ENCODE measurements at places on chromosomes 11 and 22.

GRCh38 chr22:17570851-17571631 is 7.7 kb downstream of the SLC25A18 start:
- peak; percentile 17 for DNase-seq

DNA sequence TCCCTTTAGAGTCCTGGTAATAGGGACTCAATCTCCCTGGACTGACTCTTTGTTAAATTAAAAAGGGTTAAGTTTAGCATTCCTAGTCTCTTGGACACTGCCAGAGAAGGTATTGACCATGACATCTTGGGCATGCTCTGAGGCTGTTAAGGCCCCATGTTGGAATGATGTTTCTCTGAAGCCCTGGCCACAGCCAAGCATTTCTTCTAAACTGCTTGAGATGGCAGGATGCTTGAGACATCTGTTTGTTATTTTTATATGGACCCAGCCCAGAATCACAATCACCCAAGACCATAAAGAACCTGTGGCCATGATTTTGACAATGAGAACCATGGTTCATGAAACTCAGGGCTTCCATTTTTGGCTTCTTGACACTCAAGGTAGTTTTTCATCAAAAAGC is 5.5 kb upstream of the ANKK1 start:
- DNase-seq, result no peak

DNA sequence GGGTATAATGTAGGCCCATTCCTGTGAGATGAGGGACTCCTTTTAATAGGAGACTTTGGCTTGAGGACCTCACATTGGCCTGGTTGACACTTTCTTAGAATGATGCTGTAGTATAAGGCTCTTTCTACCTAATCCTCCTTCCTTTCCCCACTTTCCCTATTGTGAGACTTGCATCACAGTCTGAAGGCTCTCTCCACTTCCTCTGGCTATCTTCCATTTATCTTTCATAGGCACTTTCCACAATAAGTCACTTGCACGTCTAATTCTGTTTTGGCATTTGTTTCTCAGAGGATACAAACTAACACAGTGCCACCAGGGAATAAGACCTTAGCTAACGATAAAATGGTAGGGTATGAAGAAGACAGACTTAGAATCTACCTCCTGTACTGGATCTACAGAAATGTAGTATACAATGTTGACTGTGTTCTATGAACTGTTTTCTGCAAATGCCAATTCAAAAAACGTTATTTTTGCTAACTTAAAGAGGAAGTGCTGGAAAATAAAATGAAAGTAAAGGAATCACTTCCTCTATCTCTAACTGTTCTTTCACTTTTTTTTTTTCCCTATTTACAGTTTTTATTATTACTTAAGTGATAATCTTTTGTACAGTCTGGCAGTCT is 17.9 kb upstream of the PDE3B start:
- no peak for DNase-seq

DNA sequence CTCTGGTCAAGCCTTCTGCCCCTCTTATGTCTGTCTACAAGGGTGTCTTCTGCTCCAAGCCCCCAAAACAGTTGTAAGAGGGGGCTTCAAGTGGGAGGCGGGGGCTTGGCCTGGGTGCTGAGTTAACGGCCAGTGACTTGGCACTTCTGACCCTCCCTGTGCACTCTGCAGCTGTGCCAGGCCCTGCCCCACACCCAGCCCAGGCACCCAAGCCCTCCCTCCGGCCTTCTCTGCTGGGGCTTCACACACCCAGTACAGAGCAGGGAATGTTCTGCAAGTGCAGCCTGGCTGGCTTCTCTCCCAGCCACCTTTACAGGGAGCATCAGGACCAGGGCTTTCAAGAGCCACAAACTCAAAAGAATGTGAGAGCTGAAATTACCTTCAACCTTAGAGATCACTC is 3.8 kb downstream of the TMEM121B start:
- no peak for DNase-seq

DNA sequence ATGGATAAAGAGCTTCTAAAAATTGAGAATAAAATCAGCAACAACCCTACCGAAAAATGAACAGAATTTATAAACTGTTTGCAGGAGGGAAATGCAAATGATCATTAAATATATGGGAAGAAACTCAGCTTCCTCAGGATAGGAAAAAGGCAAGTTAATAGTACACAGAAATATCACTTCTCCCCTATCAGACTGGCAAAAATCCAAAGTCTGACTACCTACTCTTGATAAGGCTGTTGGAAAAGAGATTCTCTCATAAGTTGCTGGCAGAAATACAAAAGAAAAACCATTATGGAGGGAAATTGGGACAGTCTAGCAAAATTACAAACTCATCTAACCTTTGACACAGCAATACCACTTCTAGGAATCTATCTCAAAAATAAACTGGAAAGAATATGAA is 100.9 kb upstream of the LDLRAD3 start:
- no peak for DNase-seq

GRCh38 chr11:86162239-86162638 is 82.3 kb upstream of the EED start:
- peak; percentile 64 for DNase-seq

- DNase-seq, result no peak
Measured at GRCh38 chr11:78806214-78807004, 231.7 kb upstream of the NARS2 start.

DNA sequence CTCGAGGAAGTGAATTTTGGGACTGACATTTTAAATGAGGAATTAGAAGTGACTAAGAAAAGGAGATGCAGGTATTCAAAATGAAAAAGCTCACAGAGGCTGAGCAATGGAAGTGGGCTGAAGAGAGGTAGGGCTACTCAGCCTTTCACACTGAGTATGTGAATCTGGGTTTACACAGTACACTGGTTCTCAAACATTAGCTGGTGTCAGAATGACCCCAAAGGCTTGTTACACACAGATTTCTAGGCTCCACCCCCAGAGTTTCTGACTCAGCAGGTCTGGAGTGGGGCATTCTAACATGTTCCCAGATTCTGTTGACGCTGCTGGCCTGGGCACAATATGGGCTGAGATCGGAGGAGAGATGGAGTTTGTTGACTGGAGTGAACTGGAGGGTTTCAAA is 32.8 kb downstream of the CADM1 start:
- DNase-seq, result no peak

DNA sequence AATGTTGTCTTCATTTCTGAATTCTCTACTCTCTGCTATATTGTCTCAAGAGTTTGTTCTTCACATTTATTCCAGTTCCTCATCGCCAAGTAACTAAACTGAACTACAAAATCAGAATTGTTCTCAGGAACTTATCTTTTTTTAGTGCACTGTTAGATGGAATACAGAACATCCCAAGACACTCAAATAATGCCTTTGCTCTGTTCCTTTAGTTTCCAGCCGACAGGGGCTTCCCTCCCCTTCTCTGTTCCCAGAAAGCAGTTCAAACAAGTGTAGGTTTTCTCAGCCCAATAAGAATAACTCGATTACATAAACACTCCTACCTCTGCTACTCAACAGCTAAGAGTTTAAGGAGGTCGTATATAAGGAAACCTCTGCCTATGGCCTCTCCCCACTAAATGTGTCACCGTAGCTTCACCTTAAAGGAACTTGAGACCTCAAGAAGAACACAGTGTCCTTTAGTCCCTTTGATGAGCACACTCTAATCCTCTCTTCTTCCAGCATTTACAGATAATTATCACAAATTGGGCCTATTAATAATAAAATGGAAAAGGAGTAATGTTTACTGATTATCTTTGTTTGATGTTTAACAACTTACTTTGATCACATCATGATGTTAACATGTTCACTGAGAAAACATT is 6.9 kb downstream of the POU2AF3 start:
- DNase-seq, result no peak

- DNase-seq, result no peak
Measured at GRCh38 chr11:32385998-32386397, 49.3 kb downstream of the WT1 start.

GRCh38 chr11:74009675-74010305 is 905 bp upstream of the UCP3 start:
- DNase-seq, result no peak

- DNase-seq, result no peak
Measured at GRCh38 chr22:38420734-38421133, 34.3 kb downstream of the KCNJ4 start.

GRCh38 chr22:41350087-41350486 is 31.7 kb upstream of the TEF start:
- DNase-seq, result no peak

DNA sequence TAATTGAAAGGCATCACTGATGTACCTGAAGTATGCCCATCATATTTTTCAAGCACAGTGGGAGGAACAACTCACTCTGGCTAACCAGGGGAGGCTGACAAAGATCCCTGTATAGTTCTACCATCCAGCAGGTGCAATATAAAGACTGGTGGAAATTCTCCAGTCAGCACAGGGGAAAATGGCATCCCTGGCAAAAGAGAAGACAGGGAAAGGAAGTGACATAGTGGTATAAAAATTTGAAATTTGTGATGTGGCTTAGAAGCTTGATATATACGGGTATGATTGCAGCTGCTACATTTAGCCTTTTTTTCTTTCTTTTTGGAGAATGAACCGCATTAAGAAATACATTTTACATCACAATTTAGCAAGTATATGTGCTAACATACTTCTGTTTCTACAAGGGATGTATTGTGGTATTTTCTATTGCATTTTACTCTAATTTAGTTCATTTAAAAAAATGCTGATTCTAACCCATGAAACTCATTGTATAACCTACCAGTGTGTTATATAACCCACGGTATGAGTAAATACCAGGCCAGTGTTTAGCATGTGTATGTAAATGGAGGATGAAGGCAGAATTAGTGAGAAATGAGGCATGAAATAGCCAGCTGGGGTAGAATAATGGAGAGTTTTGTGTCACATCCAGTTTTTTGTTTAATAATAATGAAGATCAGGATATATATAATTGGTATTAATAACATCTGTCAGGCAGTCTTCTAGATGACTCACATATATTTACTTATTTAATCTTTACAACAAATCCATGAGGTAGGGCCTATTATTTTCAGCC is 186.1 kb downstream of the ARHGAP42 start:
- no peak for DNase-seq

DNA sequence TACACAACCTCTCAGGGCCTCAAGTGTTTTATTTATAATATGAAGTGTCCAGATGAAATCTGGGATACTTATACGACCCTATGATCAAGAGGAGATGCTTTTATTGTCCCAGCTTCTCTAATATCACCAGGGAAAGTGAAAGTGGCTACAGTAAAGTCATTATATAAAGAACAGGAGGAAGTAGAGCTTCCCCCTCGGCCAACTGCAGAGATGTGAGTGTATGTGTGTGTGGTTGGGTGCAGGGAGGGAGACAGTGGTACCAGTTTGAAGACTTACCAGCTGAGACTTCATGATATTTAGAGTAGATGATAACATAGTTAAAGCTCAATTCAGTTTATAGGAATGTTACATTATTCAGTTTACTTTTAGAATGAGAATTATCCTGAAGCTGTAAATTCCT is 373.6 kb upstream of the DDI1 start:
- no peak for DNase-seq

- no peak for DNase-seq
Measured at GRCh38 chr11:118213201-118213600, 11.6 kb downstream of the JAML start.

- no peak for DNase-seq
Measured at GRCh38 chr11:44033411-44033850, 14.3 kb upstream of the ACCSL start.

- no peak for DNase-seq
Measured at GRCh38 chr11:64297699-64298358, 2.3 kb upstream of the CATSPERZ start.

GRCh38 chr22:38208551-38208968 is 6.8 kb downstream of the MAFF start:
- no peak for DNase-seq

DNA sequence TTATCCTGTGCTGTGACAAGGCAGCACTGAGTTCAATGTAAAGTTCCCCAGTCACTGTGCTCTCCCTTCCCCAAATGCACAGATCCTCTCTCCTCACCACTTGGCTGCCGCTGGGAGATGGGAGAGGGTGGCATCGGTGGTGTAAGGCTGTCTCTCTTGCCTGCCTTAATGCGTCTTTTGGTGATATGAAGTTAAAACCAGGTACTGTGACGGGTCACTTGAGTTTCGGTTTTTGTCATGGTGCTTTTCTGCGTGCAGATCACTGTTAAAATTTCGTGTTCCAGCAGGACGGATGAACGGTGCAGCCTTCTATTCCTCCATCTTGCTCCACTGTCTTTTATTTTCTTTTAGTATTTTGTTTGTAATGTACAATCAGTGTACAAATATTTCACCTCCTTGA is 18.6 kb downstream of the GLB1L2 start:
- no peak for DNase-seq

DNA sequence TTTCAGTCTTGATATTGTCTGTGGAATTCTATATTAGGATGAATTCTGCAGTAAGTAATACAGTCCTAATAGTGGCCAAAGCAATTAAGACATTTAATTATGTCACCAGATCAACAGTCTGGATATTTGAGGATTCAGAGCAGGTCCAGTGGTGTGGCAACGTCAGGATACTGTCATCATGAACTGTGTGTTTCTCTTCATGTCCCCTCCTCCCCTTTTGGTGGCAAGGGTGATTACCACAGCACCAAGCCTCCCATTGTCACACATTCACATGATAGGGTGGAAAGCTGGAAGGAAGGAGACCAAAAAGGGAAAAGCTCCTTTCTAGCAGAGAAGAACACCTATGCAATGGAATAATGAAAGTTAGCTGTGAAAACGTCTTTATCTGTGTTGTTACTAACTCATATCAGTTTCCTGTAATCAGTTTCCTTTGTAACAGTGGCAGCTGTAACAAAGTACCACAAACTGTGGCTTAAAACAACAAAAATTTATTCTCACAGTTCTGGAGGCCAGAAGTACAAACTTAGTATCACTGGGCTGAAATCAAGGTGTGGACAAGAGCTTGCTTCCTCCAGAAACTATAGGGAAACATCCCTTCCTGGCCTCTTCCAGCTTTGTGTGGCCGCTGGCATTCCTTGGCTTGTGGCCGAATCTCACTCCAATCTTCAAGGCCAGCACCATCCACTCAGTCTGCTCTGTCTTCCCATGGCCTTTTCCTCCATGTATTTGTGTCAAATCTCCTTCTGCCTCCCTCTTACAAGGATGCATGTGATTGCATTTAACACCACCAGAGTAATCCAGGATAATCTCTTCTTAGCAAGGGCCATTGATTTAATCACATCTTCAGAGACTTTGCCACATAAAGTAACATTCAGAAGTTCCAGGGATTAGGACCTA is 6.5 kb upstream of the RBM14 start:
- no peak for DNase-seq

DNA sequence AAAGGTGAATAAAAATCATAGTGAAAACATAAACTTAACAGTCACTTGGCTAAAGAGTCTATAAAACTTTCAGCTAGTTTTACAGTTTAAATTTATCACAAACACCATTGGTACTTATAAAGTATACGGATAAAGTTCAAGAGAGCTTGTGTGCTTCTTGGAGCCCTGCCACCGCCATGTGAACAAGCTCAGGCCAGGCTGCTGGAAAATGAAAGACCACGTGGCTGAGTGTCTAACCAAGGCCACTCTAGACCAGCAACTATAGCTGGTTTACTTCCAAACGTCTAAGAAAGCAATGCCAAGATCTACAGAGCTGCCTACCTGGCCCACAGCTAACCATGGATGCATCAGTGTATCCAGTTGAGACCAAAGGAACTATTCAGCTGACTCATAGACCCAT is 66.3 kb upstream of the API5 start:
- DNase-seq, result no peak

- DNase-seq, result no peak
Measured at GRCh38 chr11:121889186-121889585, 226.8 kb downstream of the BLID start.

GRCh38 chr22:41301085-41302020 is at the start of gene ZC3H7B:
Gene ZC3H7B, plus strand, starts transcription at chr22:41301525. Its CDS starts 19,136 bp downstream, at chr22:41320661.
- DNase-seq, result peak; percentile 56
